Stimulated activated CD8-positive, alpha-beta memory T cell treated with anti-CD3 and anti-CD28 coated beads, Interleukin-15, amount 100 ng/mL, for 48 hours (primary cell): ENCODE measurements at places on chromosomes 2 and 18.

- peak; percentile 88 for DNase-seq
Observed at GRCh38 chr2:231604685-231605606, 12.3 kb downstream of the TEX44 start.

DNA sequence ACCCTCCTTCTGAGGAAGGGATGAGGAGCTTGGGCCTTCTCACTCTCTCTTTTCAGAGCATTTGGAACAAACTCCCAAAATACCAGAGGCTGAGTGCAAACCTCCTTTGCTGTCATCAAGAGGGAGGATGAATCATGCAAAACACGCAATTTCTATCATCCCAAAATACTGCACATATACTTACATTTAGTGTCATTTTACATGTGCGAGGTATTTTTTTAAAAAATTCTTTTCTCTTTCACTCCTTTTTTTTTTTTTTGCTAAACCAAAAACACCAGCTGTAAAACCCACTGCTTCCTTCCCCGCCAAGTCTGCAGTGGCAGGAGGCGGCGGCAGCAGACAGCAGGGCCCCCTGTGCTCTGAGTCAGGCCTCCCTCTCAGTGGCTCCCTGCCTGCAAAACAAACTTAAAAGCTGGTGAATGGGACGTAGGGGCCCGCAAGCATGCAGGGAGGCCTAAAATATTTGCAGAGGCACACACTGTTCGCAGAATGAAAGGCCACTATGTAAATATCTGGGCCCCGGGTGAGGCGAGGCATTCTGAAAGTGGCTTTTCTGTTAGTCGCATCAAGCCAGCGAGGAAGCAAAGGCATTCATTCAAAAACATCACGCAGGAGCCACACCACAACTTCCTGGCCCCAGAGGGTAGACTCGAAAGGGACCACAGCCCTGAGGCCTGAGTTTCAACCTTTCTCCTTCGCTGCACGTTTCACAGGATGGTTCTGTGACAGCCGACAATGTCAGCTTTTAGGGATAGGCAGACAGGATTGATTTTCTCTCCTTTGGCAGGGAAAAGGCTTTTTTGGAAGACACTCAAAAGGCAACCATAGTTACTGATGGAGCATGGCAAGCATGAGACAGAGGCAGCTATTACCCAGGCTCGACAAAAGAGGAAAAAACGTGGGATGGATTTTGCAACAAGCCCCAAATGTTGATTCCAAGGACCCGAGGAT lies 73.4 kb downstream of the ACTR2 start:
- DNase-seq = peak; percentile 77

DNA sequence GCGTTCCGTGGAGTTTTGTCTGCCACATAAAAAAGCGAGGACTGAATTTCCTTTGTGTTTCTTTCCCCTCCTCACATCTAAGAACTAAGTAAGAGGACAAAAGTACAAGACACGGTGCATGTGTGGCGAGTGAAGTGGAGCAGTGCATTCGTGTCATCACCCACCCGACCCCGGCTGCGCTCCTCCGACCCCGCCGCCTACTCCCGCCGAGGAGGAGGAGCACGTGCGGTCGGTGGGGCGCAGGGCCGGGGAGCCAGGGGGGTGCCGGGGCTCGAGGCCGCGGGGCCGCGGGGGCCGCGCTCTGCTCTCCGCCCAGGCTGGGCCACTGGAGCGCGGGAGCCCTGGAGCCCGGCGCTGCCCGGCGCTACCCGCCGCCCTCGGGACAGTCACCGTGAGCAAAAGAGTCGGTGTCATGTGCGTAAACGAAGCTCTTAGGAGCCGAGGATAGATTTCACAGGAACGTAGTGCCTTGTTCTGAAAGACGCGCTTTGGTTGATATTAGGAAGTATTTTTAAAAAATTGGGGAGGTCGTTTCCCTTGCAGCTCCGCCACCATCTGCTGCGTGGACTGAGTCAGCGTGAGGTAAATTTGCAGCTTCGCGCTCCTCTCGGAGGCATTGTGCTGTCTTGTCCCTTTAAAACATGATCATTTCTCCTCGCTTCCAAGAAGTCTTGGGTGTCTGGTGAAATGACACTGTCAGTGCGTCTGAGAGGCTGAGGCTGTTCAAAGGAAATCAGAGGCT lies 11.0 kb downstream of the TBR1 start:
- DNase-seq = no peak

DNA sequence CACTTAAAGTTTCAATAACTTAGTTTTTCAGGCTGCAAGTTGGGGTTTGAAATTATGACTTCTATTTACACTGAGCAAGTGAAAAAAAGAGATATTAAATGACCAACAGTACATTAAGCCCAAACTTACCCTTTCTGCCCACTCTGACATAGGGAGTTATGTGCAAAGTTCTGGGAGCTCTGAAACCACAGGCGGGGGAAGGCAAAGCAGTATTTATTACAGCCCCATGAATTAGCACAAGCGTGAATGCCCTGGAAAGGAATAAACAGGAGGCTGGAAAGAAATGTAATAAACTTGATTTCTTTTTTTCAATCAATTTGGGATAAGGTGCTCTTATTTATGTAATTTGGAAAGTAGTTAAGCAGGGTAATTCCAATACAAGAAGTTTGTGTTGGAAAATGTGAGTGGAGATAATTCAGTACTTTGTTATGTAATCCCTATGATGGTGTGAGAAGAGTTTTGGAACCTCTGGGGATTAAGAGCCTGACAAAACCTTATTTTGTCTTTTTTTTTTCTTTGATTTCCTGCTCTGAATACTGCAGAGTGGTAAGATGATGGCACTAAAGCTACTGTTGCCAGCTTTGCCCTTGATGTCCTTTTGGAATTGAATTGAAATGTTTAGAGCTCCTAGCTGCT lies 351.5 kb downstream of the ARHGAP15 start:
- DNase-seq = no peak

DNA sequence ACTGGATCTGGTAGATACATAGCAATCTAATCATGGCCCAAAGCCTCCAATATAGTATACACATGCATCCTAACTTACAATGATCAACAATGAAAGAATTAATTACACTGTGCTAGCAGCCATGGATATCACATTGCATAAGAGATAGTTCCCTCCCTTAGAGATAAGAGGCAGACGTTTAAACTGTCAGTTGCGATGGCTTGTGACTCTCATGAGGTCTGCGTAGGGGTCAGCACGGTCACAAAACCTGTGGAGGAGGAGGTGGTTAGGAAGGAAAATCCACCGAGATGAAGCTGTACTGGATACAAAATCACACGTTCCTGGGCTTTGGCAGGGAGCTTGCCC lies 800 bp upstream of the RALB start:
- no peak for DNase-seq

- DNase-seq = no peak
Observed at GRCh38 chr18:13973061-13973575, 57.8 kb upstream of the MC2R start.

DNA sequence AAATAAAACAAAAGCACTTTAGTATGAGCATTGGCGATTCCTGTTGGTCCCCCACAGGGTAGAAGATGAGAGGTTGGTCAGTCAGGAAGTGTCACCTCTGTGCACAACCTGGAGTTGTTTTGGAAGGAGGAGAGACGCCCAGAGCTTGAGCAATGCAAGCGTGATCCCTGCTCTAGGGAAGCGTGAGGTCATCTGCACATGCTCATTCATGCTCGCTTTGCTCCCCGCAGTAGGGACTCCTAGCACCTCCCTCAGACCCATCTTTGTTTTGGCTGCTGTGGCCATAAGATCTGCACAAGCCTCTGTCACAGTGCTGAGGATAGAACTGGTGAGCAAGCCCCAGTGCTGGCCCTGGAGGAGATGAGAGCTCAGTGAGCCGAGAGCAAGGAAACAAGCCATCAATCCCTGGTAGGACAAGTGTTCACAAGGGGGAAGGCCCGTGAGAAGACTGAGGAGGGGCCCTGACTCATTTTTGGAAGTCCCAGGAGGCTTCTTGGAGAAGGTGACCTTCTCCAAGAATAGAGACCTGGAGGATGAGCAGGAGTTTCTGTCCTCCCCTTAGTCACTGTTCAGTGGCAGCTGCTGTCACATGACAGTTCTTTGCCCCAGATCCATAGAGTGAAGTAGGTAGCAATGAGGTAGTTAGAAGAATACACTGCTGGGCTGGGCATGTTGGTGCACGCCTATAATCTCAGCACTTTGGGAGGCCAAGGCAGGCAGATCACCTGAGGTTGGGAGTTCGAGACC lies 13.3 kb upstream of the ATP8B1 start:
- no peak for DNase-seq

DNA sequence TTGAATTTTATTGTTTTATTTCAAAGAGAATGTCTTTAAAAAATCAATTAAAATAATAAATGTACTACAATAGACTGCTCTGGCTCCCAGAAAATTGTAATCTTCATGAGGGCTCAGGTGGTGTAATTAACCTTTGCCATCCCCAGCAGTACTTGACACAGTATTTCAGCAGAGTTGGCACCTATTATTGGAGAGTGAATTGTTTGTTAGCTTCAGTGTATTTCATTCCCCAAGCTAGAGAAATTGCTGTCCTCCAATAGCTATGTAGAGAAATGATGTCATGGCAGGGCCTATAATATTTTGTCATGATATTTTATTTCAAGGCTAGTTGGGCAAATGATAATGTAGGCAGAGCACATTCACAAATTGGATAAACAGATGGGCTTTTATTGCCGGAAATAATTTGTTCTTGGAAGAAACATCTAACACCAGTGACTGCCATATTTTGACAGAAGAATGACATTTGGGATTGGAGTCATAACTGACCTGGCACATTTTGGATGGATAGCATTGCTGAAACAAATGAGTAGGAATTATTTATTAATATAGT lies 712.0 kb upstream of the NXPH2 start:
- DNase-seq = no peak

DNA sequence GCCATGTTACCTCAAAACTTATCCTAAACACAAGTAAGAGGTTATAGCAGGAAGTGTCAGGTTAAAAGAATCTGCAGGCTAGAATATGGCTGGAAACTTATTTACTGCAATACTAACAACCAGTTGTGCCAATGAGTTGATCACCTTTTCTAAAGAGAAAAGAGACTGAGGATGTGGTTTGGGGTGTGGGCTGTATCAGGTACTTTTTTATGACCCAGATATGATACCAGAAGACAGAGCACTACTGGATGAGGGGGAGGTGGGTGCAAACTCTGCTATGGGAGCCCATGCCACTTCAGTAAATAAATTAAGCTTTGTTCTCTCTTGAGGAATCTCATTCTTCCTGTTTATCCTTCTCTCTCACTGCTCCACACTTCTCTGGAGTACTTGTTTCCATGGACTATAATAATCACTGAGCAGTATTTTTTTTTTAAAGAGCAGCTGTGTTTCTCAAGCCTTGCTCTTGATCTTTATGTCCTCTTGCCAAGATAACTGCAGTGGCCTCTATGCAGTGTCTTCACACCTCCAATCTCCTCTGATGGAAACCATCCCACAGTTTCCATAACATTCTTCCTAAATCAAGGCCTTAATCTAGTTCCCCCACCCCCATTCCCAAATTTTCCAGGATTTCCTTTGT lies 51.2 kb upstream of the NOSTRIN start:
- no peak for DNase-seq

- no peak for DNase-seq
Observed at GRCh38 chr2:149486664-149487063, 100.9 kb downstream of the MMADHC start.

DNA sequence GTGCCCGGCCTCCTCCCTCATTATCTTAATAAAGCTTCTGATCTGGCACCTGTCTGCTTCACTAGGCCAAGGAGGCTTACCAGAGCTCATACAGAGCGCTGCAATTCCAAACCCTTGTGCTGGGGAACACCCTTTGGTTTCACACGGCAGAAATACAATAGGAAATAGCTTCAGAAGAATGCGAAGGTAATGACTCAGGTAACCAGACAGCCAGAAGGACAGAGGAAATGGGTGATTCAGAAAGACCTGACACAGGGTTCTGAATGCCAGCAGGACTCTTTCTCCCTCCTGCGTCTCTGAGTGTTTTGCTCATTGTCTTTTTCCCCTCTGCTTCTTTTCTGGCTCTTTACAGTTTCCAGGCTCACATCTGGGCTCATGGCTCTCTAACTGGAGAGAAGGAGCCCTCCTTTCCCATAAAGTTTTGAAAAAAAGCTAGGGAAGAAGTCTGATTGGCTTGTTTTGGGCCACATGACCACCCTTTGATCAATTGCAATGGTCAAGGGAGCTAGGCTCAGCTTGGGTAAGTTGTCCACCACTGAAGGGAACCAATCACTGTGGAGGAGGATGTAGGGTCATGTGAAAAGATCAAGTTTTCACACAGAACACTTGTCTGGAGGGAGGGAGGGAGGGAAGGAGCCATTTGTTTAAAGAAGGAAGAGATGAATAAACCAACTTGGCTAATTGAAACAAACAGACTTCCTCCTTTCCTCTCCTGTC lies 90.5 kb upstream of the UPP2 start:
- no peak for DNase-seq

GRCh38 chr18:21463718-21464117 lies 136.8 kb downstream of the ESCO1 start:
- no peak for DNase-seq

DNA sequence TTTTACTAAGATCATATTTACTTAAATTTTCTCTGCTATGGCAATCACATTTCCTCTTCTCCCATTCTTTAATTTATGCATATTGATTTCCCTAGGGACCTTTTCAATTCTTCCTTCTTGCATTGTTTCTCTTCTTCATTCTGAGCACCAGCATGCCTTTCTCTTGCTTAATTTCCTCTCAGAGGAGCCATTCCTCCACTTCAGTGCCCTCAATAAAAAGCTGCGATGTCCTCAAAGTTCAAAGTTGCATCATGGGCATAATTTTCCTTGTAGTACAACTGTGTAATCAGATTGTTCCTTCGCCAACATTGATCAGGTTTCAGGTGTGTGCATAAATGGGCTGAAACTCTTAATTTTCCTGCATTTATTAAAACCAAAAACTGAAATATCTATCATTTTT lies 21.8 kb upstream of the CD226 start:
- DNase-seq = no peak

- DNase-seq = no peak
Observed at GRCh38 chr2:128660836-128661235, 342.2 kb upstream of the HS6ST1 start.

GRCh38 chr18:41594582-41594981 lies 360.5 kb upstream of the PIK3C3 start:
- no peak for DNase-seq

DNA sequence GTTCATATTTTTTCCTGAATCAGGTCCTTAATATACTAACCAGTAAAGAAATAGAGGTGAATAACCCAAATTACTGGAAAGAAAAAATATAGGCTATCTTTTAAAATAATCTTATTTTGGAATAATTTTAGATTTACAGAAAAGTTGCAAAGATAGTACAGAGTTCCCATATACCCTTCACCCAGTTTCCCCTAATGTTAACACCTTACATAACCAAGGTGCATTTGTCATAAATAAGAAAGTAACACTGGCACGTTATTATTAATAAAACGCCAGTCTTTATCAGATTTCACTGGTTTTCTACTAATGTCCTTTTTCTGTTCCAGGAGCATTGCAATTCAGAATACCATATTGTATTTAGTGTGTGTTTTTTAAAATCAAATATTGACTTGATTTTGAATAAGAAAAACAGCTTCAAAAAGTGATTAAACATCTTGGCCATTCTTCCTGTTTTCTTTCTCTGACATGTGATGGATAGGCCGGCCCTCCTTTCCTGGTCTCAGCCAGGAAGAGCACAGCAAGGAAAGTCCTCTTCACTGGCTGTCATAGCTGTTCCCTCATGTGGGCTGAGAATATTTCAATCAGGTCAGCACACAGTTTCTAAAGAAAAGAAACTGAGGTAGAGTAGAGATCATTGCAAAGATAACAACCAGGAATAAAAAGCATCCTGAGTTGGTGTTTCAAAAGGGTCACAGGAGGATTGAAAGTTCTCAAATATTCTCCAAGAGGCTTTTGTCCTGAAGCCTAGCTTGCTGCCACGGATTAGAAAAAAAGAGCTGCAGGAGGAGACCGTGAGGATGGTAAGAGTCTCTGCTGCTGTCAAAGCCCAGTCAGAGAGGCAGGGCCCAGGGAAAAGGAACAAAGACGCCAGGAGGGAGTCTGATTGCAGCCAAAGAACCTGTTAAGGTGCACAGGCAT lies 79.3 kb upstream of the ARL5A start:
- DNase-seq = no peak
